ENCODE measurements at places on chromosomes 11 and 22.

DNA sequence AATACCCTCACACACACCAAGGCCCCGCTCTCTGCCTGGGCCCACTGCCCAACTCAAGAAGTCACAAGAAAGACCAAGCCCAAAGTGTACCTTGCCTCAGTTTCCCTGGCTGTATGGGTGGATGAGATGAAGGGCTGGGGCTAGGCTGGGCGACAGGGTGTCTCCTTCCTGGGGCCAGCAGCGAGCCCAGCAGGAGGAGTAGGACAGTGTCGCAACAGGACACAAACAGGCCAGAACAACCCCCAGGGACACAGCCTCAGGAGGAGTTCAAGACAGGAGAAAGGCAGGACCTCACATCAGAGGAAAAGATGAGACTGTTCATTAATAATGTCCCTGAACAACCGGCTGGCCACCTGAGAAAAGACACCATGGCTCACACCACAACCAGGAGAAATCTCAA is 13.3 kb downstream of the CSNK1E start:
- DNase-seq, result no peak

DNA sequence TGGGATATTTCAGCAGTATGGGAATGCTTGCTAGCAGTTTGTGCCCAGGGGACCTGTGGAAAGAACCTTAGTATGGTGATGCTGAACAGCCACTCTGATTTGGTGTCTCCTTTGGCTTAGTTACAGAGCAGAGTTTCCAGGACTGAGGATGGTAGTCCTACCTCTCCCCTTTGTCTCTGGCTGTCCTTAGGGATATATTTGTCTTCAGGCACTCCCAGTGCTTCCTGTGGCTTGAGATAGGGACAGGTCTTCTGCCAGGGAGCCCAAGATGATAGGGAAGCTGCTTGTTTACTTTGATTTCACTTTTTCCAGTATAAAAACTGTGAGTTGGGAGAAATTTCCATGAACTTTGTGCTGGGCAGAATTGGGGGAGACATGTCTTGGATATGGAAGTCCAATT is 28.2 kb downstream of the ANKRD42 start:
- no peak for DNase-seq

- DNase-seq, result no peak
Observed at GRCh38 chr22:38273135-38273826, 471 bp upstream of the TMEM184B start.

GRCh38 chr11:107583629-107584195 is 7.2 kb upstream of the ELMOD1 start:
- DNase-seq, result no peak

- DNase-seq, result no peak
Observed at GRCh38 chr22:38766076-38766777, 10.4 kb upstream of the SUN2 start.

DNA sequence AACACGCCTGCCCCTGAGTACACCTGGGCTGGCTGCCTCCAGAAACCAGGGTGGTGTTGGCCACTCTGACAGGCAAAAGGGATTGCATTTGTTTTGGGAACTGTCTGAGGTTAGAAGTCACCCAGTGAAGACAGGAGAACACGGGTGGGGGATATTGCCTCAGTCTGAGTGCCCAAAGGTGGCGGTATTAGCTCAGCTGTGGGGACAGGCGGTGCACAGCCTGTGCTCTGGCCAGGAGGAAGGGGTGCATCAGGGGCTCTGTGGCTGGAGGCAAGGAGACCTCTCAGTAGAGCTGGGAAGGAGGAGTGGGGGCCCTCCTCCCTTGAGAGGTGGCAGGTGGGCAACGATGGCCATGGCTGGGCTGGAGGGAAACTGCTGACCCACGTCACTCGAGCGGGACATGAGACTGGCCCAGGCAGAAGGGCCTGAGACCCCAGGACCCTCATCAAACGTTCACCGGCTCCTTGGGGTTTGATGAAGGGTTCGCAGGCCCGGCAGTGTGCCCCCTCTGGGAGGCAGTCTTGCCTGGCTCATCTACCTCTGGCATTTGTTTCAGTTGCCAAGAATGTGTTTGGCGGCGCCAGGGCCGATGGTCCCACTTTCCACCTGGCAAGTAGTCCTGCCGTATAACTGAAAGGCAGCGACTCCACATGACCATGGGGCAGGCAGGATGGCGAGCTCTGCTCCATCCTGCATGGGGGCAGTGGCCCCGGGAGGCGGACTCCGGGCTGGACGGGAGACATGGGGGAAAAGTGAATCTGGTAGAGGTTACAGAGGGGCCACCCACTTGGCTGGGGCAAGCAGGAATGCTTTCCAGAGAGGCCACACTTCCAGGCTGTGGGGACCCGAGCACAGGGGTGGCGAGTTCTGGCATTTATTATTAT is 52.8 kb upstream of the SMIM38 start:
- DNase-seq, result no peak

- DNase-seq, result no peak
Observed at GRCh38 chr11:19970944-19971343, 189.3 kb downstream of the DBX1 start.

Measured in activated T-cell treated with anti-CD3 and anti-CD28 coated beads for 1 hour (primary cell).